Effector memory CD8-positive, alpha-beta T cell (primary cell): ENCODE measurements at places on chromosomes 1 and 21.

GRCh38 chr1:187096689-187097088 lies 267.9 kb downstream of the PLA2G4A start:
- H3K36me3 ChIP-seq: no peaks in the 10 kb centered on the region
- no peaks in the 10 kb centered on the region for H3K27me3 ChIP-seq
- peaks cover 7% of the 10 kb centered on the region for H3K4me1 ChIP-seq
- no peak overlapping the region for H3K27ac ChIP-seq

GRCh38 chr21:44802396-44803153 lies 955 bp upstream of the UBE2G2 start:
- no peak for DNase-seq
- peak overlapping the region; percentile 77 for H3K27ac ChIP-seq
- H3K36me3 ChIP-seq: peaks cover 47% of the 10 kb centered on the region
- H3K27me3 ChIP-seq: no peaks in the 10 kb centered on the region
- H3K4me3 ChIP-seq: peak overlapping the region; percentile 88

DNA sequence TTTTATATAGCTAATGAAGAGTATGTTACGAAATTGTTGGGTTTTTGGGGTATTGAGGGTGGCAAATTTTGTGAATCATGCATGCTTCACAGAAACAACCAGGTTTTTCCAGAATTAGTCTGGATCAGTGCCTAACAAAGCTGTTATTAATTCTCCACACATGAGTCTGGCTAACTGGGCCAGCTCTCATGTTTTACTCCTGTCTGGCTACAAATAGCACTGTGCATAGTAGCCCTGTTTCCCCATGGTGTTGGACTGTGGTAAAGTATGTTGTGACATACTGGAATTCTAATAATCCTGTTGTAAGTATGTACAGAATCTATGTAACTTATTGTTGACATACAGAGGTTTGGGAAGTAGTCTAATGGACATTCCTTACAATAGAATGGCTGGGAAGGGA lies 35.8 kb downstream of the S100B start:
- DNase-seq: no peak
- peaks cover 36% of the 10 kb centered on the region for H3K36me3 ChIP-seq
- peaks cover 7% of the 10 kb centered on the region for H3K4me1 ChIP-seq
- H3K4me3 ChIP-seq: no peak overlapping the region
- H3K27me3 ChIP-seq: no peaks in the 10 kb centered on the region
- no peak overlapping the region for H3K27ac ChIP-seq

DNA sequence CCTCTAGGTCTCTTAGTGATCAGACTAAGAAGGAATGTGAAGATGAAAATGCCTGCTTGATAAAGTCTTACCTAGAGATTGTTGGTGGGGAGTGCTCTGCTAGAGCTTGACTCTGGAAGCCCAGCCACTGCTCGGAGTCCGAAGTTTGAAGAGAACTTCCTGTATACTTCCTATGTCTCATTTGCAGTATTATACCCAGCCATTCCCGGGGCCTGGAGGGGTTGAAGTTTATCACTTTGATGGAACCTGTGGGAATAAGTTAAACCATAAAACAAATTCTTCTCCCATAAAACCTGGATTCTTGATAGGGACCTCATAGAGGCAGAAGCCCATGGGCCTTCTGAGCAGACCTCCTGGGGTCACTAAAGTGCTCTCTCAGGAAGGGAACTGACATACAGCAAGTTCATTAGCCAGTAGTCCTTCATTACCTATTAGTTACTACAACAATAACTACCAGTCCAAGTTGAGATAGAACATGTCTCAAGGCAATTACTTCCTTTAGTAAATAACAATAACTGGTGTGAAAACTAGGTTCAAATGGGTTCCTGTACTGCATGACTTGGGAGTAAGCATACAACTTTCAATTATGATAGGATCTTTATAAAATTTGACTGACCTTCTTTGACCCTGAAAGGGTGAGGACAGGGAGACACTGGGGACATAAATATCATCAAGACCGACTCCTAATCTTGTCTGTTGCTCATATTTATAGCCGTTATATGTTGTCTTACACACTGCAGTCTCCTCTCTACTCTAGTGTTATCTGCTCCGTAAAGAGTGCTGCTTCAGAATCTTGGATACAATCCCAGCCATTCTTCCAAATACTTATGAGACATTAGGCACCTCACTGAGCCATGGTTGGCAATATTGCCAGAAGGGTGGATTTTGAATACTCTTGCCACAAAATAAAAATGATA lies at the start of gene OR6N1:
Gene OR6N1 (minus strand): TSS at position 246 of the 917 bp plus-strand sequence. CDS start 5,513 bp downstream, outside the sequence.
- H3K27me3 ChIP-seq: peaks cover 11% of the 10 kb centered on the region
- no peak within 1 kb of the TSS for H3K27ac ChIP-seq
- H3K4me1 ChIP-seq: no peaks in the 10 kb centered on the region
- no peaks in the 10 kb centered on the region for H3K36me3 ChIP-seq

DNA sequence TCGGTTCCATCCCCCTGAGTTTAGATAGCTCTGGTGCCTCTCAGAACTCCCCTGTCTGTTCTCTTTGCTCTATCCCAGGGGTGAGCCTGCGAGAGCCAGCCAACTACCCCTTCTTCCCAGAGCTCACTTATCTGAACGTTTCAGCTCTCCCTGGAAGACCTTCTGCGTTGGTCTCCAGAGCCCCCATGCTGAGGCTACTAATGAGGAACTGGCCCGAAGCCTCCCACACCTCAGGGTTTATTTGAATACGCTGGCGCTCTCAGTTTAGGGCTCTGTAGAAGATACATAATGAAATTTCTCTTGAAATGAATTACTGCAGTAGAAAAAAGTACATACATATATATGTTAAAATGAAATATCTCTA lies 43.5 kb downstream of the TCEANC2 start:
- no peak for DNase-seq
- no peak overlapping the region for H3K4me3 ChIP-seq
- no peaks in the 10 kb centered on the region for H3K4me1 ChIP-seq
- H3K27me3 ChIP-seq: no peaks in the 10 kb centered on the region
- no peak overlapping the region for H3K27ac ChIP-seq
- H3K36me3 ChIP-seq: no peaks in the 10 kb centered on the region

- H3K4me1 ChIP-seq: no peaks in the 10 kb centered on the region
- H3K27me3 ChIP-seq: peaks cover 65% of the 10 kb centered on the region
These were observed 31.4 kb downstream of the GRIK3 start for GRCh38 chr1:37002898-37003297.

GRCh38 chr1:87331365-87332241 lies 2.9 kb downstream of the LMO4 start:
- peak overlapping the region; percentile 97 for H3K27ac ChIP-seq
- H3K36me3 ChIP-seq: peaks cover 40% of the 10 kb centered on the region
- peaks cover 66% of the 10 kb centered on the region for H3K4me1 ChIP-seq
- DNase-seq: peak; percentile 56
- H3K4me3 ChIP-seq: peak overlapping the region; percentile 98

DNA sequence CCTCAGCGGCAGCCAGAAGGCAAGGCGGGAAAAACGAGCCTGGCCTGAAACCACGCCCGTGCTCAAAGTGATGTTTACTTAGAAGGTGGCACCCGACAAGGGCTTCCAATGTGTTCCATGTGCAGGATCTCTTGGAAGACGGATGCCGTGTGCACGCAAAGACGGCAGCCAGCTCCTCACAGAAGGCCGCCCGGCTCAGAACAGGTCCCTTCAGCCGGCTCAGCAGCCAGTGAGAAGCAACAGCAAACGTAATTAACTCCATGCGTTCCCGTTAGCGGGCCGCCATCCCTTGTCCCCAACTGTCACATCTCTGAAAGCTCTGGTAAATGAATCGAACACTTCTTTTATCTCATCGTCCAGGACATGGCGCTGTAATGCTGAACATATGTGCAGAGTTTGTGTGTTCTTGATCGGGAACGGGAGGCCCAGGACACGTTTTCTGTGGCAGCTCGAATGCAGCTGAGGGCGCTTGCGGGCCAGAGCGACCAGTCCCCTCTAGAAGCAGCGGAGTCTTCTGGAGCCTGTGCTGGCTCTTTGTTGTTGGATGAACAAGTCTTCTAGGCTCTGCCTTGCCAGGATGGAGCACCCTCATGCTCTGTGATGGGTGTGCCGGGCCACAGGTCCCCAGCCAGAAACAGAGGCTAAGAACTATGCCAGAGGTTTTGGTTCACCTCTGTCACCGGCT lies 94.6 kb upstream of the ARHGEF16 start:
- H3K27me3 ChIP-seq: peaks cover 61% of the 10 kb centered on the region
- H3K4me3 ChIP-seq: no peak overlapping the region
- peaks cover 4% of the 10 kb centered on the region for H3K36me3 ChIP-seq

DNA sequence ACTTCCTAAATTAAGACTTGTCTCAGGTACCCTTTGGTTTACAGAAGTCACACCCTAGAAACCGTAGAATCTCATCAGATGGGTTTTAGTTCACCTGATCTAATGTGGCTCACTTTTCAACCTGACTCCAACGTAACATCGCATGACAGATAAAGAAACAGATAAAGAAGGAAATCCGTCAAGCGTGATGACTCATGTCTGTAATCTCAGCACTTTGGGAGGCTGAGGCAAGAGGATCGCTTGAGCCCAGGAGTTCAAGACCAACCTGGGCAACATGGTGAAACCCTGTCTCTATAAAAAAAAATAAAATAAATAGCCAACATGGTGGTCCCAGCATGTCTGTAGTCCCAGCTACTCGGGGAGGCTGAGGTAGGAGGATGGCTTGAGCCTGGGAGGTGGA lies 97.3 kb downstream of the SPSB1 start:
- no peak overlapping the region for H3K4me3 ChIP-seq
- no peak overlapping the region for H3K27ac ChIP-seq
- H3K27me3 ChIP-seq: peaks cover 71% of the 10 kb centered on the region
- no peaks in the 10 kb centered on the region for H3K36me3 ChIP-seq
- H3K4me1 ChIP-seq: no peaks in the 10 kb centered on the region

- no peaks in the 10 kb centered on the region for H3K36me3 ChIP-seq
- no peak for DNase-seq
- H3K27me3 ChIP-seq: no peaks in the 10 kb centered on the region
These were observed 11.2 kb upstream of the FCRL3 start for GRCh38 chr1:157711802-157712201.

GRCh38 chr1:47459253-47459788 lies 21.5 kb downstream of the FOXD2 start:
- no peak for DNase-seq
- H3K4me3 ChIP-seq: no peak overlapping the region
- peaks cover 81% of the 10 kb centered on the region for H3K27me3 ChIP-seq
- H3K4me1 ChIP-seq: no peaks in the 10 kb centered on the region
- peaks cover 2% of the 10 kb centered on the region for H3K36me3 ChIP-seq

DNA sequence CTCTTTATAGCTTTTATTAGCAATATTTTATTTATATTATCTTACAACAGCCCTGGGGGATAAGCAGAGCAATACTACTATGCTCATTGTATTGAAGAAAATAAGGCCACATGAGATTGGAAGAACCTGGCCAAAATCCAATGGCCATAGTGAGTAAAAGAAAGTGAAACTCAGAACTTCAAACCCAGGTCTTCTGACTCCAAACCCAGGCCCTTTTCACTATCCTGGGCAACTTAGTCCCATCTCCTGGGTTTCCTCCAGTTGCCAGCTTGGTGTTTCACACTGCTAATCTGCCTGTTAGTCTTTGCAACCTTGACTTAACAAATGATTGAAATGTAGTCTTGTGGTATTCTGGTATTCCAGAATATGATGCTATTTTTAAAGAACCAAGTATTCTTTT lies 22.4 kb upstream of the EXO1 start:
- H3K4me3 ChIP-seq: no peak overlapping the region
- H3K27me3 ChIP-seq: peaks cover 24% of the 10 kb centered on the region
- H3K27ac ChIP-seq: no peak overlapping the region
- H3K4me1 ChIP-seq: no peaks in the 10 kb centered on the region
- no peak for DNase-seq

DNA sequence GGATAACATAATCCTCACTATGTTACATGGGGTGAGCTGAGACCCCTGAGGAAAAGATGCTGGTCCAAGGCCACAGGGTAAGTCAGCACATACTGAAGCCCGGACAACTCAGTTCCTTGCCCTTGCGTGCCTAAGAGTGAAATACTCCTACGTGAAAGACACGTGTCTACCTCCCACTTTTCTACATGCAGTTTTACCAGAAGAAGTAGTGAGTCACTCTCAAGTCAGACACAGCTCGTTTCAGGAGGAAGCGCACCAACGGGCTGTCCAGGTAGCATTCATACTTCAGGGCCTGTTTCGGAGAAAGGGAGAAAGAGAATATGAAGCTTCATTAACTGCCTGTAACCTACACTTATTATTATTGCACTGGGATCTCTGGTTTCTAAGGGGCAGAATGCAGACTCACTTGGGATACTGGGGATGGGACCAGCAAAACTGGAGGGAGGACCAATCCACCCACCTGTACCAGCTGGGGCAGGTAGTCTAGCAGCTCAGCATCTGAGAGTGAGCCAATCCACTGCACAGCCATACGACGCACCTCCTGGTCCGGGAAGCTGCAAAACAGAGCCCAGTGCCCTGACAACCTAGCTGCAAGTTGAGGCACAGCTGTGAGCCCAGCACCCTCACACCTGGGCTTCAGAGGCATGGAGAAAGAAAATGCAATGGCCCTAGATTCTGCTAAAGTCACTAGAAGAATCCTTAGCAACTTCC lies 32.4 kb upstream of the PPP1R15B start:
- no peak for DNase-seq
- H3K4me1 ChIP-seq: peaks cover 7% of the 10 kb centered on the region
- H3K4me3 ChIP-seq: no peak overlapping the region
- H3K36me3 ChIP-seq: peaks cover 47% of the 10 kb centered on the region
- H3K27me3 ChIP-seq: no peaks in the 10 kb centered on the region
- peak overlapping the region; percentile 26 for H3K27ac ChIP-seq

DNA sequence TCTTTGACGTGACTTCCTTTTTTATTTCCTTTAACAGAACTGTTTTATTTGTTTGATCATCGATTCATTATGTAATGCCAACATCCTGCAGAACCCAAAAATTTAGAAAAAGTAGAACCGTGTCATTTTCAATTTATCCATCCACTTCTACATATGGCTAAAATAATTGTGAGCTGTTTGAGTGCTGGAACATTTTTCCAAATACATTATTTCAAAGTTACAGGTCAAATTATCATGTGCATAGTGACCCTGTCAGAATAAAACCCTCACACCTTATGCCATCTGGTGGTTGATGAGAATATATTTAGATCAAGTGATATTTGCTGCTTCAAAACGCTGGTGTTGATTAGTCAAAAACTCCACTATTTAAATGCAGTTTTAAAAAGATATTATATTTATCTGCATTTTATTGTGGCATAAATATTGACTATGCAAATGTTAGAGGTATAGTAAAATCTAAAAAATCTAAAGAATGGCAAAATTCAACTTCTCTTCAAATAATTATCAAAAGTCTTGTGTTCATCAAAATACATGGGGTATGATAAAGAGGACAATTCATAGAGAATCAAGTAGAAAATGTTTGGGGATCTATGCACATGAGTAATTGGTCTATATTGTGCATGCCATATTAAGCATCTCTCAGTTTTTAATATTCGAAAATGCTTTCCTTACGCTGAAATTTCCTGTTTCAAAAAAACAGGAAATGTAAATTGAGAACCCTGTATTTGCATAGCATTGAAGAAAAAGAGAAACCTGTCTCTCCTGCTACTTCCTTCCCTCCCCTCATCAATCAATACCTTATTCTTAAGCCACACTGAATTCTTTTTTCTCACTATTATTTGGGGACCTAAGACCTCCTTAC lies 39.7 kb downstream of the UBE2U start:
- H3K27me3 ChIP-seq: peaks cover 18% of the 10 kb centered on the region
- peaks cover 4% of the 10 kb centered on the region for H3K36me3 ChIP-seq
- DNase-seq: no peak
- no peak overlapping the region for H3K27ac ChIP-seq
- H3K4me1 ChIP-seq: peaks cover 4% of the 10 kb centered on the region
